Stimulated activated CD8-positive, alpha-beta memory T cell treated with anti-CD3 and anti-CD28 coated beads, Interleukin-15, amount 100 ng/mL, for 24 hours (primary cell): ENCODE measurements at places on chromosomes 3 and 15.

DNA sequence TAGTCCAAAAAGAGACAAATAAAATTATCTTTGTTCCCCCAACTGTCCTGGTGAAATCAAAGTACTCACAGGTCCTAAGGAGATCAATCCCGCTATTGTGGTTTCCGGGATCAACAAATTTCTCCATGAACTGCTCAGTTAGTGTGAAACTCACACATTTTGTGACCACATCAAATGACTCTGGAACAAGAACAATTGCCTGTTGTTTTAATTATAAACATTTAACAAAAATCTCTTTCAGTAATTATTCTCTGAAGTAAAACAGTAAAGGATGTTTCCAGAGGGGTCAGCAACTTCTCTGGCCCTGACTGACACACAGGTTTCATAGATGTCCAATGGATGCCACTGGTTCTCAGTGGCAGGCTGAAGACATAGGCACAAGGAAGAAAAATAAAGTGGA is 3.9 kb downstream of the CLDND1 start:
- DNase-seq: no peak

GRCh38 chr15:66411190-66411589 is 24.5 kb downstream of the MAP2K1 start:
- DNase-seq: no peak

GRCh38 chr3:151483961-151484520 is 23.2 kb upstream of the IGSF10 start:
- DNase-seq: no peak

GRCh38 chr3:171187706-171188290 is 161.3 kb upstream of the SLC2A2 start:
- DNase-seq: no peak

GRCh38 chr3:156145866-156146265 is 25.5 kb downstream of the KCNAB1 start:
- DNase-seq: no peak

GRCh38 chr15:73583544-73583943 is 49.6 kb downstream of the NPTN start:
- DNase-seq: no peak

- no peak for DNase-seq
Observed at GRCh38 chr15:52180196-52180835, 10.9 kb downstream of the GNB5 start.

GRCh38 chr3:123706871-123707270 is 122.0 kb upstream of the HACD2 start:
- no peak for DNase-seq

GRCh38 chr3:71724584-71725270 is 475 bp downstream of the EIF4E3 start:
- DNase-seq: no peak

DNA sequence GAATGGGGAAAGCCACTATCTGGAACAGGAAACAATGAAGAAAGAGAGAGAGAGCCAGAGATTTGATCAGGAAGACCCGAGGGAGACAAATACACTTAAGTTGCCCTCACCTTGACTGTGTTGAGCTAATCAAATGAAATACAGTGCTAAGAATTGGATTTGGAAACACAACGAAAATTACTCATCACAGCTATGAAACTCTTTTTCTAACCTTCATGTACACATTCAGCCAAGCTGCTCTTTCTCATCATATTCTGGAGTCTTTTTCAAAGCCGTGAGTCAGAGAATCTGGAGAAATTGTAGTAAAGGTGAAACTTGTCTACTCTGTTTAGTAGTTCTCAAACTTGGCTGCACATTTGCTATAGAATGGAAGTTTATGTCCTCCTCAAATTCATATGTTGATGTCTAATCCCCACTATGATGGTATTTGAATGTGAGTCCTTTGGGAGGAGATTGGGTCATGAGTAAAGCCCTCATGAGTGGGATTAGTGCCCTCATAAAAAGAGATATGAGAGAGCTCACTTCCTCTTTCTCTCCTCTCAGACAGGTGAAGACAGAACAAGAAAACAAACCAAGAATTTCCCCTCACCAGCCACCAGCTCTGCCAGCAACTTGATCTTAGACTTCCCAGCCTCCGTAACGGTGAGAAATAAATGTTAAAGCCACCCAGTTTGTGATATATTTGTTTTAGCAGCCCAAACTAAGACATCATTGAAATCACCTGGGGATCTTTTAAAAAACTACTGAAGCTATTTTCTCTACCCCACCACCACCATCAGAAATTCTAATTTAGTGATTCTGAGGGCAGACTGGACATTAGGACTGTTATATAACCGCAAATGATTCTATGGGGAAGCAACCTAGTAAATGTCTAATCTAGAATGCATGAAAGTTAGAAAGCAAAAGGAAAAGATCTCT is 143.6 kb upstream of the GRM7 start:
- no peak for DNase-seq

DNA sequence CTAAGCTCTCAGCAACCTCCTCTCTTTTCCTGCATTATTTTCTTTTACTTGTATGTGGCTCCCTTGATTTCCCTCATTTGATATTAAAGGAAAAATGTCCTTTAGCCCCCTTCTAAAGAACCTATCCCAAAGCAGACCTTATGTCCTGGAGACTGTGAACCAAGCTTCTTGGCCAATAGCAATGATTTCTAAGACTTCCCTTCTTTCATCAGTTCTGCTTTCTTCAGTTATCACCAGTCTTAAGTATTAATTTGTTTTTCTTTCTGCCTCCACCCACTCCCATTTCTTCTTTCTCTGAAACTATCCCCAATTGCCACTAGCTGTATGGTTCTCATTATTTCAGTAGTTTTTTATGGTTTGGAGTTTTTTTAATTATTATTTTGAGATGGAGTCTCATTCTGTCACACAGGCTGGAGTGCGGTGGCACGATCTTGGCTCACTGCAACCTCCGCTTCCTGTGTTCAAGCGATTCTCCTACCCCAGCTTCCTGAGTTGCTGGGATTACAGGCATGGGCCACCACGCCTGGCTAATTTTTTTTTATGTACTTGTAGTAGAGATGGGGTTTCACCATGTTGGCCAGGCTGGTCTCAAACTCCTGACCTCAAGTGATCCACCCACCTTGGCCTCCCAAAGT is 12.1 kb downstream of the TMOD3 start:
- no peak for DNase-seq

GRCh38 chr15:92887869-92888268 is 12.3 kb upstream of the CHD2 start:
- DNase-seq: no peak

GRCh38 chr3:143383421-143383820 is 263.9 kb downstream of the CHST2 start:
- no peak for DNase-seq

DNA sequence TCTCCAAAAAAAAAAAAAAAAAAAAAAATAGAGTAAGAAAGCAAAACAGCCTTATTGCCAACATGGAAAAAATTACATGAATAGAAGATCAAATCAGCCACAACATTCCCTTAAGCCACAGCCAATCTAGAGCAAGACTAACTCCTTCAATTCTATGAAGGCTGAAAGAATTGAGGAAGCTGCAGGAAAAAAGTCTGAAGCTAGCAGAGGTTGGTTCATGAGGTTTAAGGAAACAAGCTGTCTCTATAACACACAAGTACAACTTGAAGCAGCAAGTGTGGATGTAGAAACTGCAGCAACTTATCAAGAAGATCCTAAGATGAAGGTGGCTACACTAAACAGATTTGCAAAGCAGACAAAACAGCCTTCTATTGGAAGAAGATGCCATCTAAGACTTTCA is 9.3 kb downstream of the PARL start:
- DNase-seq: no peak

DNA sequence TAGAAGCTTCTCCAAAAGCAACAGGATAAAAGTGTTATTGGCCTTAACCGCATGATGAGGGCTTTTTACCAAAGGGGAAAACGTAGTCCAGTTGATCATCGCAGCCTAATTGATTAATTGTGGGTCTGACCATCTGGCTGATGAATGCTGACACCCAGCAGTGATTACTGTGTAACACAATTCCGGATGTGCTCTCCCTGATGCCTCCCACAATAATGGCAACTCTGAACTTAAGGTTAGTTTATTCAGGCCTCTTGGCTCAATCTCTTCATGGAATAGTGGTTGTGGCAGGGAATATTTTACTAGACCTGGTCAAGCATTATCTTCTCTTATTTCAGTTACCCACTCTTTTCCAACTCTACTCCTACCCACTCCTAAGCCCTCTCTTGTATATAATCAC is 332.9 kb downstream of the TIGIT start:
- DNase-seq: no peak

DNA sequence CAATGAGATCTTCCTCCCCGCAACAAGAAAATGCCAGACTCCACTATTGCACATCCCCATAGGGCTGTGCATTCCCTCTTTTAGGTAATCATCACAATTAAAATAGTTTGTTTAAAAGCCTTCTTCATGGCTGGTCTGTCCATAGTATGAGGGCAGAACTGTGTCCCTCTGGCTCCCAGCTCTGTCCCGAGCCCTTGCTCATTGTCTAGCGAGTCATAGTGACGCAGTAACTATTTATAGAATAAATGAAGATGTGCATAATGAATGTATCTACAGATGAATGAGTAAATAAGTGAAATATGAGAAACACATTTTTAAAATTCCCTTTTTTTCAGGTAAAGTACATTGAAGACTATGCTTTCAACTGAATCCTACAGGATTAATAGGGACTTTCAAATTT is 128.4 kb upstream of the TMC3 start:
- DNase-seq: no peak

- no peak for DNase-seq
Observed at GRCh38 chr3:111134302-111134701, 62.7 kb downstream of the NECTIN3 start.

GRCh38 chr15:74220475-74221248 is 15.5 kb upstream of the CCDC33 start:
- DNase-seq: no peak

DNA sequence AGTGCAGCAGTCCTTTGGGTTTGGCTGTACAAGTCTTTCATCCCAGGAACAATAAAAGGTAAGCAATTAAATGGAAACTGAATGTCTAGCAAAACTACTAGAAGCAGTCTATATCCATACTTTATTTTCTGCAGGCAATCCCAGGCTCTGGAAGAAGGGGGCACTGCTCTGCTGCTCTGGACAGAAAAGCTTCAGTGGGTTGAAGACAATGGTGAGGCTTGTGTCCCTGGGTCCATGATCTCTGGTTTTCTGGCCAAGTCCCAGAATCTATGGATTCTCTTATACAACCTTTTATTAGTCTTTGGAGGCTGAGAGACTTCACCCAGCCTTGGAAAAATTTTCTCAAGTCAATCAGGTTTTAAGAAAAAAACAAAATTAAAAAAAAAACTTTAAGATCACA is 35.6 kb downstream of the SCAP start:
- DNase-seq: no peak

- no peak for DNase-seq
Observed at GRCh38 chr3:11230832-11231231, 41.4 kb upstream of the ATG7 start.

GRCh38 chr3:61420136-61420759 is 141.1 kb upstream of the PTPRG start:
- no peak for DNase-seq
